ENCODE measurements at places on chromosomes 5 and 9.

DNA sequence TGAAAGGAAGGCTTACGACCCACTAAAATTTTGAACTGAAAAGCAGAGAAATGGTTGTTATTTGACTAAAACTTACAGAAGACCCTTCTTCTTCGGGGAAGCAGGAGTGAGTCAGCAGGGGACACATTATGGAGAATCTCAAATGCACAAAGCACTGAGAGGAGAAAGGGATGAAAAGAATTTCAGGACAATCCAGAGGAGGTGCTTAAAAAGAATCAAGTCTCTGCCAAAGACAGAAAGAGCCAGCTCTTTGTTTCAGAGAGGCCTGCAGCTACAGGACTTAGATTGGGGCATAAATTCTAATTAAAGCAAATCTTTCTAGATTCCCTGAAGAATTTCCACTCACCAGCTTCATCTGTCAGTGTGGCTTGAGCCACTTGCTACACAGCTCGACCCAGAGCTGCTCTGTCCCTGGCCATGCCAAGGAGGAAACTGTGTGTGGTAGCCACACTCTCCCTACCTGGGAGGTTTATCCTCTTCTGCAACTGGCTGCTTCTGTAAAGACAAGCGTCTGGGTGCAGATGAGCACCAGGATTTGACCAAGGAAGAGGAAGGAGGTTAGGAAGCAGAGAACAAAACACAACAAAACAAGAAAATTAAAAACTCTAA, 89.9 kb downstream of the SEMA5A start:
- no peak for DNase-seq

- no peak for DNase-seq
Observed at GRCh38 chr9:129473523-129474244, 147.2 kb downstream of the C9orf50 start.

DNA sequence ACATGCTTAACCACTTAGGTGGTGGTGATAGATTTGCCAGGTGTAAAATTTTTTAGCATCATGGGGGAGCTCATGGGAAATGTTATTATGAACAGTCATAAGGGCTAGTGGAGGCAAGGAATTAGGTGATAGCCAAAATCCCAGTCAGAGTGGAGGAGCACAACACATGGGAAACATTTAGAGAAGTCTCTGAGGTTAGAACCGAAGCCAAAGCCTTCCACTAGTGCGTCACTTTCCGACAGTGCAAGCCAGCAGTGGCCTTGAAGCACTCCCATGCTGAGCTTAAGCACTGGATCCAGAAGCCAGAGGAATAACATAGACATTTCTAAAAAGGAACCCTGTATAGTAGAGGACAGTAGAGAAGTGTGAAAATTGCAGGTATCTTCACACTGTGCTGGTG, 101.5 kb upstream of the SNX2 start:
- no peak for DNase-seq

DNA sequence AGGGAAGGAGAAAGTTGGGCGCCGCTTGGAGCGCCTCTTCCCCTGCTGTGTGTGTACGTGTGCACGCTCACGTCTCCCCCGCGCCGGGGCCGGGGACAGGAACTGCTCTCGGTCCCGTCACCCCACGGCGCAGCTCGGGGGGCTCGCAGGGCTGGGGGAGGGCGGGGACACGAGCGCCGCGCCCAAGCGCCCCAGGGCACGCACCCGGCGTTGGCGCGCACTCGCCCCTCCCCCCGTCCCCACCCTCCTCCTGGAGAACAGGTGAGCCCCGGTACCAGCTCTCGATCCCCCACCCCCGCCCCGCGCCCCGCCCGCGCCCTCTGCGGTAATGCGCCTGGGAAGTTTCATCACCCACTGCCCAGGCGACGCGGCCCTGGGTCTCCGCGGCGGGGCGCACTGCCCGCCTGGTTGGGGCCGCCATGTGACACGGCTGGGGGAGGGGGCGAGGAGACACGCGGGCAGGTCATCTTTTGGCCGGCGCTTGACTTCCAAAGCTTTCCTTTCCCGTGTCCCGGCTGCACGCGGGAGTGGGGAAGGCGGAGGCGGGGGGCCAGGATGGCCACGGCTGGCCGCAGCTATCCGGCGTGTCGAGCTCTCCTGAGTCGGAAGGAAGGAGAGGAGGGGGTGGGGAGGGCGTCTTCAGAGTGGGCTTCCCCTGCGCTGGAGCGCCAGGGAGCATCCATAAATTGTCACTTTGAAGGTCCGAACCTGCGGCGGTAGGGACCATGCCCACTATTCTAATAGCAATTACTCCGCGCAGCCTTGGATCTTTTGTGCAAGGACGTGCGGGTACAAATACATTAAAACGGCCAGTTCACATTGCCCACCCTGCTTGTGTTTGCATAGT, 1.5 kb upstream of the STC2 start:
- DNase-seq: peak; percentile 53

- no peak for DNase-seq
Observed at GRCh38 chr5:174283211-174284005, 237.9 kb downstream of the NSG2 start.

- no peak for DNase-seq
Observed at GRCh38 chr9:27653957-27654356, 80.7 kb upstream of the C9orf72 start.

- DNase-seq: no peak
Observed at GRCh38 chr5:108564441-108564840, 182.5 kb upstream of the FBXL17 start.

DNA sequence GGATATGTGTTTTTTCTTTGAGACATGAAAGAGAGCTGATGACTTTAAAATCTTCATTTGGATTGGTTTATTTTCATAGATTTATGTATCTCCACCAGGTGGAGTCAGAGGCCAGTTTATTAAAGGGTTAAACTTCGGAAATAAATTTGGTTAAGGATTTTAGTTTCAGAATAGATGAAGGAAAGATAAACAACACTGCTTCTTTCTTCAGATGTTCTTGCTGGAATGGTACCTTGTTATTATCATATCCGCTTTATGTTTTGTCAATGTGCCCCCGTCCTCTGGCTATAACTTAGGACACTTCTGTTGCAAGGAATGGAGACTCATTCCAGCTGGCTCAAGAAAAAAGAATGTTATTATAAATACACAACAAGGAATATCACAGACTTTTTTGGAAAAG, 81.2 kb downstream of the ALDH1A1 start:
- no peak for DNase-seq

DNA sequence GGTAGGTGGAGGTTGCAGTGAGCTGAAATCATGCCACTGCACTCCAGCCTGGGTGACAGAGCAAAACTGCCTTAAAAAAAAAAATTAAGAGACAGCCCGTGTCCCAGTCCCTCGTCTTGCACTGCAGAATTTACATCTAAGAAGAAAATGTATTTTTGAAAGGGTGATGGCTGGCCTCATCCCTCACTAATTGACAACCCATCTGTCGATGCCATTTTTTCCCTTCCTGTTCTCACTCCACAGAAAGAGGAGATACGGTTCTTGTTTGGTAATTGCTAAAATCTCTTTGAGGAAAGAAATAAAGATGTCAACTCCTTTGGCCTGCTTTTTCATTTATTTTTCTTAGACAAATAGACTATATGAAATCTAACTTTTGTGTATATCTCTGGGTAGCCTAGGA, 2.4 kb upstream of the LSM11 start:
- no peak for DNase-seq

DNA sequence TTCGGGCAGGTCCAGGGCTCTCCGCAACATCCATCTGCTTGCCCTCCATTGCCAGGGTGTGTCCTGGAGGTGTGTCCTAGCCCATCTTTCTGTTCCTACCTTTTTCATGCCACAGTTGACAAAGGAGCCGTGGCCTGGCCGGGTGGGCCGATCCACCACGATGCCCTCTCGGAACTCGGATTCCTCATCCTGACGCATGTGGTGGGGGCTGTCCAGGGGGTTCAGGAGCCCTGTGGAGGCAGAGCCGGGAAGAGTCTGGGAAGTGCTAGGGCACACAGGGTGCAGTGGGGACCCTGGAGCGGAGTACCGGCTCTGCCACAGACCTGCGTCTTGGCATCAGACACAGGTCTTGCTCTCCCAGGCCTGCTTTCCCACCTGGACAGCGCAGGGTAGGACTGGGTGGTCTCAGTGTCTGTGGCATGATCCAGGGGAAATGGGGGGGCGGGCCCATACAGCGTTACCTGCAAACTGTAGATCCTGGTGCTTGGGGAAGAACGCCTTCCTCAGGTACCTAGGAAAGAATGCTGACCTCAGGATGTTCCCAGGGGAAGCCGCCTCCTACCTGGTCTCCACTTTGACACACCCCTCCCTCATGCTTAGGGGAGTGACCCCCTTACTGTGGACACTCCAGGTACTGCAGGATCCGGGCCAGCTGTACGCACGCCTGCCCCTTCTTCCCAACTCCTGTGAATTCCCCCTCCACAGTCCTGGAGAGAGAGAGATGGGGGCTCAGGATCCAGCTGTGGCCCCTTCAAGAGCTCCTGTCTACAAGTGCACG, 3.5 kb downstream of the SPOUT1 start:
- no peak for DNase-seq

DNA sequence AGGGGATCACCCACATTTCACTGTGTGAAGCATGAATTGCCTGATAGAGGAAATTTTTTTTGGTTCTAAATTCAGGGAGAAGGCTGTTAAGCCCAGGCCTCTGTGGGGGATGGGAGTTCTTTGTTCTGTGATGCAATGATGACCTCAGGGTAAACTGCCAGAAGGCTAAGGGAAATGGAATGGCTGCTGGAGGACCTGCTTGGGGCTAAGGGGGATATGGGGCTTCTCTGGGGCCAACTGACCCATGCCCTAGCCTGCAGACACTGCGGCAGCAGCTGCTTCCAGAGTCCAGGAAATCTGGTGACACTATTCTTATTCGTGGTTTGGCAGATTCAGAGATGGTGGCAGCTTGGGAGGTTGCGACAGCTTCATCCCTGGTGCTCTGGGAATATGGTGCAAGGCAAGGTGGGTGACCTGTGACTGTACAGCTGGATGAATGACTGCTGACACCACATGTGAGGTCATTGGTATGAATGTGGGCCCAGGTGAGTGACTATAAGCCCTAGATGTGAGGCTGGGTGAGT, 30.3 kb downstream of the VCP start:
- no peak for DNase-seq

Data from stimulated activated CD4-positive, alpha-beta T cell treated with anti-CD3 and anti-CD28 coated beads, Interleukin-15, amount 100 ng/mL, for 48 hours (primary cell).